Stimulated activated CD4-positive, alpha-beta T cell treated with anti-CD3 and anti-CD28 coated beads, Interleukin-2, amount 100 ng/mL, for 24 hours (primary cell): ENCODE measurements at places on chromosomes 6 and 20.

- peak; percentile 54 for DNase-seq
Measured at GRCh38 chr20:46994341-46994740, 99.7 kb downstream of the EYA2 start.

DNA sequence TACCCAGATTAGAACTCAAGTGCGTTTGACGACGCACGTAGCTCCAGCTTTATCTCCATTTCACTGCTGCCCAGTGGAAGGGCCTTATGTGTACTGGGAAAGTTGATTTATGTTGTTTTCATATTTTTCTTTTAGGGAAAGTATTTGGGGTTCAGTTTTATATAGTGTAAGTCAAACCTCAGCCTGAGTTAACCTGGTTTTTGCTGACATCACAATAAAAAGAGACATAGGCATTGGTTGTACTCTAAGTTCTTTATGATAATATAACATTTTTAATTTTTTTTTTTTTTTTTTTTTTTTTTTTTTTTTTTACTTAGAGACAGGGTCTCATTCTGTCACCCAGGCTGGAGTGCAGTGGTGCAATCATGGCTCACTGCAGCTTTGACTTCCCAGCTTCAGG lies 34.1 kb upstream of the PRL start:
- DNase-seq, result no peak

DNA sequence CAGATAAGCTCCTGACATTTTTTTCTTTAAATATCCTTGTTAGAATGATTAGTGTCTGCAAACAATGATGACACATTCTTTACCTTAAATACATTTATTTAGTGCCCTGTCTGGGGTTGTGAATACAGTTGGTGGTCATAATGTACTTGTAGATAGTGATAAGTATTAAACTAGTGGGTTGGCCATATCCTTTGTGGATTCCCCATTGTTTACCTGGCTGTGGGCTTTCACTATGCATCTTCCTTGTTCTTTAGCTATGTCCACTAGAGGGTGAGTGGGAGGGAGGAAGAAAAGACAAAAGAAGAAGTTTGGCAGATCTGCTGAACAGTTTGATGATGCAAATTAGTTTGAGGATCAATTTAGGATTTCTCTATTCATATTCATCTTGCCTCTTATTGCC lies 15.7 kb downstream of the HS3ST5 start:
- DNase-seq, result no peak

GRCh38 chr20:46725186-46726165 lies 16.0 kb downstream of the SLC2A10 start:
- no peak for DNase-seq

DNA sequence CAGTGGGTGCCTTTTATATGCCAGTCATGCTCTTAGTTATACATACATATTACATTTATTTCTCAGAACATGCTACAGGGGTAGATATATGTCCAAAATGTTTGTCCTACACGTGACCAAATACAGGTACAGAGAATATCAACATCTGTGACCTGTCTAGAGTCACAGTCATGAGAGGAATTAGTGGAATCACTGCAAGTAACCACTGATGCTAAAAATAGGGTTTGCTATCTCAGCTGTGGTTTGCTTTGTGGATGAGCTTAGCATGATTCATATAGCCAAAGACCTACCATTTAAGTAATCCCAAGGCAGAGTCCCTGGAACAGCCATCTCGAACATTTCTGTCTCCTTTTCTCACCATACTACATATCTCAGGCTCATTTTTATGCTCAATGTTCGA lies 32.3 kb downstream of the GSTA3 start:
- no peak for DNase-seq

DNA sequence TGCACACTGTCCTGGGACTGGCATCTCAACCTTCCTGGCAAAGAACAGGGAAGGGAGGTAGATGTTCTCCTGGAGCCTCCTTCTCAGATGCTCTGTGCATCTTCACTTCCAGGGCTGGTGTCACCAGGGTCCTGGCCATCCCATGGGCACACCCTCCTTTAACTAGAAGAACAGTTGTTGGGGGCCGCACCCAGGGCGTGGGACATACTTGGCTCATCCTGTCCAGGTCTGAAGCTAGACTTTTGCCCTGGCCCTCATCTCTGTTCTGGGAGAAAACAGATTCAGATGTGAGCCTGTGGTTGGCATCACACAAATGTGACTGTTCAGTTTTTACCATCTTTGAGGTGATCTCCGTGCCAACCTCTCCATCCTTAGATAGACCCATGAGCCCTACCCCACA lies 41.6 kb downstream of the FOXC1 start:
- DNase-seq, result no peak

GRCh38 chr6:33187809-33188208 lies 4.5 kb downstream of the COL11A2 start:
- no peak for DNase-seq

GRCh38 chr6:160358225-160359119 lies 10.3 kb downstream of the SLC22A3 start:
- no peak for DNase-seq

- no peak for DNase-seq
Measured at GRCh38 chr6:15107644-15108382, 138.1 kb upstream of the JARID2 start.

- DNase-seq, result no peak
Measured at GRCh38 chr6:156839591-156840001, 62.4 kb downstream of the ARID1B start.

GRCh38 chr6:23413327-23414050 lies 712.5 kb upstream of the NRSN1 start:
- no peak for DNase-seq

DNA sequence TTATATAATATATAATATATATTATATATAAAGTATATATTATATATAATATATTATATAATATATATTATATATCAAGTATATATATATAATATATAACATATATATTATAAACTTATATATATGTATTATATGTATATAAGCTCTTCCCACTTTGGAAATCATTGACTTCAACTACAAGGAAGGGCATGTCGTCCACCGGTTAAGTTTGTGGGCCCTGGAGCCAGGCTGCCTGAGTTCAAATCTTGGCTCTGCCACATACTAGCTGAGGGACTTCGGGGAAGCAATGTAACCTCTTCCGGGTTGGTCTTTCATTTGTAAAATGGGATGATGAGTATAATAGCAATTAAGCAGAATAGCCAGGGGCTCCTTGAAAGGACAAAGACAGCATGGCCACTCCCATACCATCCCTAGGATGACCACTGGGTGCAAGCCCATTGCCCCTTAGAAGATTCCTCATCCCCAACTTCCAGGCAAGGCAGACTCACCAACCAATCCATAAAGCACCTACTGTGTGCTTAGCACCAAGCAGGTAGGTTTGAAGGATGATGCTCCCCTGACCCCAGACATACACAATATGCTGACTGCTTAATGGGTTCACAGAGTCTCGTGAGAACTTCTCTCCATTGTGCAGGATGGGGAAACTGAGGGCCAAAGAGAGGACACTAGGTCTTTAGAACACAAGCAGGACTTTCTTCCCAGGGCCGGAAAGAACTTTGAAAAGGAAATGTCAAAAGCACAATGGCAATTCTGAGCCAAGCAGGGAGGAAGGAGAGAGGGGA lies 163.2 kb downstream of the MRPL14 start:
- DNase-seq, result no peak

DNA sequence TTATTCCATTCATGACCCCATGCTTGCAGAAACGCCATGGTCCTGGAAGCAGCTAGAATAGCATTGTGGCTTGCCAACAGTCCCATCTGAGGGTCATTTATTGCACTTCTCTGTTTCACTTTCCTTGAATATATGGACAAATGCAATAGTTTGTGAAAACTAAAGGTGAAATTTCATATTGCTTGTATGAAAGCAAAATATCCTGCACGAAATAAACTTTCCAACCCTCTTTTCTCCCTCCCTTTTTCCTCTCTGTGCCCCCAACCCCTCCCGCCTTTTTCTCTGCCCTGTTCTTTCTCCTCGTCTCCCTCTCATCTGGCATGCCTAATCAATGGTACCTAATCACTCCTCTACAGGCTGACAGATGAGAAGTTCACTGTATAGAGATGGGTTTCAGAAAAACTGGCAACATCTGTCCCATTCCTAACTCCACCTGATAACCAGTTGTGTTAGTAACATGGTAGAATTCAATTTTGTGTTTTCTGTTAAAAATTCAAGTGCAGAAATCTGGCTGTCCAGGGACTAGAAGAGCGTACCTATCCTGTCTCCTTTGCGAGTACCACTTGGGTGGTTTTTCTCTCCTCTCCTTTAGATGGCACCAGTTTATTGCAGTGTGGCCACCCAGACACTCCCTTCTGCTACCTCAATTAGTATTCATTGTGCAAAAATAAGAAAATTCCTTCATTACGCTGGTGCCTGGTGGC lies 198.6 kb downstream of the FOXA2 start:
- DNase-seq, result no peak

DNA sequence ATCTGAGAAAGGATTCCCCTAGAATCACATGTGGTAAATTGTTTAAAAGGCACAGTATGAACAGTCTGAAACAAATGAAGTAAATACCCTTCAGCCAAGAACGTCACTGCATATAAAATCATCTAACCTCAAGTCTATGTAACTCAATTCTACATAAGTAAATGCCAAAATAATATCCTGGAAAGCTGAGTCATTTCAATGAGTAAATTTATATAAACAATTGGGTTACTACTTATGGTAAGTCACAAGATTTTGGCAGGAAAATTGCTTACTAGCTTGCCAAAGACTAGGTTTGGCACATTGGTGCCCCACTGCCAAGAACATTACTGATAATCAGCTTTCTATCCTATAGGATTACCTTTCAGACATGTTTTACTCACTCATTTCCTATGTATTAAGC lies 8.4 kb downstream of the GMDS start:
- no peak for DNase-seq

DNA sequence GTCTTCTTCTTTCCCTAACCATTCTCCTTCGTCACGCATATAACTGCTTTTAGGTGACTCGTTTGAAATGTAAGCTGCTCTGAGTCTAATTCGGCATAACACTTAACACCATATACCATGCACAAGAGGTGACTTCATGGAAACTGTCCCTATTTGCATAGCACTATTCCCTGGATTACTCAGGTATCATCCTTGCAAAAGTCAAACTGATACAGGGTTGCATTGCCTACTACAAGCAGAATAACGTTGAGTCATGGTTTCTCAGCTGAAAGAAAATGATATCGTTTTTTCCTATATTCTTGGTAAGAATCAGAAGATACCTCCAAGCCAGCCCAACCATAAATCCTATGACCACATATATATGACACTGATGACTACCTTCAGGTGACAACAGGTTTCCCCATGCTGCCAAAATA lies 227.5 kb downstream of the ATXN1 start:
- DNase-seq, result no peak

DNA sequence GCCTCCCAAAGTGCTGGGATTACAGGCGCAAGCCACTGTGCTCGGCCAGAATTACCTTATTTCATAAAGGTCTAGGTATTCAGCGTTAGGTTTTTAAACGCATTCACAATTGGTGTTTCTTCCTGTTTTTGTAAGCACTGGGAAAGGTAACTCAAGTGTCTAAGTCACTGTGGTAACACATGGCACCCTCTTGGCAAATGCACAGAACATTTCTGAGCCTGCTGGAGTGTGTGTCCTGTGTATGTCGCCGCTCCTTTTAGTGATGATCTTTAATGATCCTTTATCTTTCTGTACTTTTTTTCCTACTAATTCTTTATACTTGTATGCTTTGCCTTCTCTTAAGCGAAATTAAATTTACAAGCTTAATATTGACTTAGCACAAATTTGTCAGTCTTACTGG lies 263.0 kb downstream of the ARID1B start:
- no peak for DNase-seq

DNA sequence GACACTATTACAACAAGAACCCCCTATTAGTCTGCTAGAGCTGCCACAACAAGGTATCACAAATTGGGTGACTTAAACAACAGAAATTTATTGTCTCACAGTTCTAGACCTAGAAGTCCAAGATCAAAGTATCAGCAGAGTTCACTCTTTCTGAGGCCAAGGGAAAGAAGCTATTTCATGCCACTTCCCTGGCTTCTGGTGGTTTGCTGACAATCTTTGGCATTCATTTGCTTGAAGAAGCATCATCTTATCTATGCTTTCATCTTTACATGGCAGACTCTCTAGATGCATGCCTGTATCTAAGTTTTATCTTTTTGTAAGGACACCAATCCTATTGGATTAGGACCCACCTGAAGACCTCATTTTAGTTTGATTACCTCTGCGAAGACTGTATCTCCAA lies 296.8 kb upstream of the MARCKS start:
- no peak for DNase-seq

- peak; percentile 56 for DNase-seq
Measured at GRCh38 chr6:16136621-16137450, 8.0 kb downstream of the MYLIP start.

- DNase-seq, result no peak
Measured at GRCh38 chr6:134080171-134080795, 27.9 kb upstream of the SLC2A12 start.

GRCh38 chr20:46364670-46365486 lies 41.5 kb downstream of the ELMO2 start:
- DNase-seq, result no peak

GRCh38 chr6:39553860-39554802 lies 171.1 kb downstream of the KIF6 start:
- DNase-seq, result no peak

DNA sequence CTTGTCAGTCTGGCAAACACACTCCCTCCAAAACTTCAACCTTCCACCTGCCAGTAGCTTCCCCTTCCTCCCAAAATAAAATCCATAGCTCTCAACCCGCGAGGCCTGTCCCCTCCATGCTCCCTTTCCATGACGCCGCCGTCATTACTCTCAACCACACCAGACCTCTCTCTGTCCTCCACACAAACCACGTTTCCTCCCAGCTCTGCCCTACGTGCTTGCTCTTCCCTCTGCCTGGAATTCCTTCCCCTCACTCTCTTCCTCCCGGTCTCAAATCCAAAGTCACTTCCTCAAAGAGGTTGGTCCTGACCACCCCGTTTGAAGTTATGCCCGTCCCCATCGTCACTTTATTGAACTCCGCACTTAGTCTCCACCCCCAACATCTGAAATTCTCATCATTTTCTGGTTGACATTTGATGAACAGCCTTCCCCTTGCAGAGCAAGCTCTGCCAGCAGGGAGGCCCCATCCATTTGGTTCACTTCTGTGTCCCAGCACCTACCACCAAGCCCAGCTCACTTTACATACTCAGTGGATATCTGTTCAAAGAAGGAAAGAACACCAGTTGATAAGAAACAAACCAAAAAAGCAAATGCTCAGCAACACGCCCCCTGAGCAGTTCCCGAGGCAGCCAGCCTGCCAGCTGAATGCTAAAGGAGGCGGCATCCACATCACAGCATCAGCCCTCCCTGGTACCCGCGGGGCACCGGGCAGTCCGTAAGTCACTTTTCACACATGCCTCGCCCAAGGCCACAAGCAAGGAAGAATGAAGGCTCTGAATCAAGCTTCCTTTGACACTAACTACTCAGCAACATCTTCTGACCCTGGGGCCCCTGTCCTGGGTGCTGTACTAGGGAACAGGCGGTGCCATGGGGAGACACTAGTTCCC lies 125.0 kb downstream of the NFATC2 start:
- DNase-seq, result no peak
